A549 treated with ZK216348 at 1 μM for 4 hours (cell line): ENCODE measurements at places on chromosomes 16 and 17. TPM values are rescaled to one million over a fixed set of nuclear protein-coding genes. Genes with fewer than 3 reads are reported as not detected.

Gene CACNG4
- total RNA-seq, result 10.0 to 14.2 TPM (median 13.1 TPM) in 5 replicates

Gene ADGRG1
- 101 to 249 TPM (median 188 TPM) in 5 replicates for total RNA-seq

Gene PNMT
- total RNA-seq, result 0.12 to 0.14 TPM in 2 of 5 replicates, not detected in the others

Gene FBXO39
- total RNA-seq, result not detected in 5 replicates

Gene RNF227
- total RNA-seq, result 0.99 to 1.7 TPM (median 1.3 TPM) in 5 replicates
